ENCODE measurements at places on chromosomes 1 and 21.

DNA sequence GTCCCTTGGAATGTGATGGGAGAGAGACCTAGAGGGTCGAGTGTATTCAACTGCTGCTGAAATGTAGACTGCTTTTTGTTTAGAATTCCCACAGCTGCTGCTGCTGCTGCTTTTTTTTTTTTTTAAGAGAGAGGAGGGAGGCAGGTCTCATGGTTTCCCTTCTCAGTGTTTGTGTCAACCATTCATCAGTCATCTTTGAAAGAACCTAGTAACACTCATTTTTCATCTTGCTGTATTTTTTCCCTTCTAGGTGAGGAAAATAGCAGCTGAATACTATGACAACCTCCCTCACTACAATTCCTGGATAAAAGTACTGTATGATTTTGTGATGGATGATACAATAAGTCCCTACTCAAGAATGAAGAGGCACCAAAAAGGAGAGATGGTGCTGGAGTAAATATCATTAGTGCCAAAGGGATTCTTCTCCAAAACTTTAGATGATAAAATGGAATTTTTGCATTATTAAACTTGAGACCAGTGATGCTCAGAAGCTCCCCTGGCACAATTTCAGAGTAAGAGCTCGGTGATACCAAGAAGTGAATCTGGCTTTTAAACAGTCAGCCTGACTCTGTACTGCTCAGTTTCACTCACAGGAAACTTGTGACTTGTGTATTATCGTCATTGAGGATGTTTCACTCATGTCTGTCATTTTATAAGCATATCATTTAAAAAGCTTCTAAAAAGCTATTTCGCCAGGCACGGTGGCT, 9.2 kb downstream of the DEGS1 start:
- no peak for DNase-seq

- DNase-seq = peak; percentile 85
Measured at GRCh38 chr1:226764533-226764932, 25.5 kb upstream of the ITPKB start.

GRCh38 chr1:229848752-229849677, 218.0 kb upstream of the GALNT2 start:
- no peak for DNase-seq

GRCh38 chr1:200558866-200559459, 61.6 kb downstream of the KIF14 start:
- no peak for DNase-seq

DNA sequence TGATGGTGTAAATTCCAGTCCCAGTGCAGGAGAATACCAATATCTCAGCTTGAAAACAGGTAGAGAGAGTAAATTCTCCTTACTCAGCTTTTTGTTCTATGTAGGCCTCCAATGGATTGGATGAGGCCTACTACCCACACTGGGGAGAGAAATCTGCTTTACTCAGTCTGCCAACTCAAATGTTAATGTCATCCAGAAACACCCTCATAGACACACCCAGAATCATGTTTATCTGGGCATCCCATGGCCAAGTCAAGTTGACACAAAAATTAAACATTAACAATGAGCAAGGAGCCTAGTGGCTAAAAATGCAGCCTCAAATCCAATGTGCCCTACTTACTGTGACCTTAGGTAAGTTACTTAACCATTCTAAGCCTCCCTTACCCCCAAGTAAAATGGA, 6.9 kb upstream of the HLX start:
- no peak for DNase-seq

DNA sequence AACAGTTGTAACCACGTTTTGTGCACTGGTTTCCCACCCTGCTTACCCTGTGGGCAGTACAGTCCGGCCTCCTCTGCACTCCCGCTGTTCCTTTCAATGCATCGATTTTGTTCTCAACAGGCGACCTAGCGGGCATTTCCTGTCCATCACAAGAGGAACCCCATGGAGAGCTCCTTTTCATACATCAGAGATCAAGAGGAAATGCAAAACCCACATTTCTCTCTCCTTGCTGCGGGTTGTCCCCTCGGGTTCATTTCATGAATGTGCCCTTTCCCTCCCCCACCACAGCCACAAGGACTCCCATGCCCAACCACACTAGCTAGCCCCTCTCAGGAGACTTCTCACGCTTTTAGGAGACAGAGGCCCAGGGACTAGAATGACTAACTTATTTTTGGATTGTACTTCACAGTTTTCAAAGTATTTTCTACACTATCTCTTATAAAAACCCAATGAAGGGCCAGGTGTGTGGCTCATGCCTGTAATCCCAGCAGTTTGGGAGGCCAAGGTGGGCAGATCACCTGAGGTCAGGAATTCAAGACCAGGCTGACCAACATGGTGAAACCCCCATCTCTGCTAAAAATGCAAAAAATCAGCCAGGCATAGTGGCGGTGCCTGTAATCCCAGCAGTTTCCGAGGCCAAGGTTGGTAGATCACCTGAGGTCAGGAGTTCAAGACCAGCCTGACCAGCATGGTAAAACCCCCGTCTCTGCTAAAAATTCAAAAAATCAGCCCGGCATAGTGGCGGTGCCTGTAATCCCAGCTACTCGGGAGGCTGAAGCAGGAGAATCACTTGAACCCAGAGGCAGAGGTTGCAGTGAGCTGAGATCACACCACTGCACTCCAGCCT, 18.4 kb downstream of the ATP1A4 start:
- DNase-seq = peak; percentile 45

GRCh38 chr1:221097479-221098281, 218.4 kb downstream of the HLX start:
- DNase-seq = no peak

DNA sequence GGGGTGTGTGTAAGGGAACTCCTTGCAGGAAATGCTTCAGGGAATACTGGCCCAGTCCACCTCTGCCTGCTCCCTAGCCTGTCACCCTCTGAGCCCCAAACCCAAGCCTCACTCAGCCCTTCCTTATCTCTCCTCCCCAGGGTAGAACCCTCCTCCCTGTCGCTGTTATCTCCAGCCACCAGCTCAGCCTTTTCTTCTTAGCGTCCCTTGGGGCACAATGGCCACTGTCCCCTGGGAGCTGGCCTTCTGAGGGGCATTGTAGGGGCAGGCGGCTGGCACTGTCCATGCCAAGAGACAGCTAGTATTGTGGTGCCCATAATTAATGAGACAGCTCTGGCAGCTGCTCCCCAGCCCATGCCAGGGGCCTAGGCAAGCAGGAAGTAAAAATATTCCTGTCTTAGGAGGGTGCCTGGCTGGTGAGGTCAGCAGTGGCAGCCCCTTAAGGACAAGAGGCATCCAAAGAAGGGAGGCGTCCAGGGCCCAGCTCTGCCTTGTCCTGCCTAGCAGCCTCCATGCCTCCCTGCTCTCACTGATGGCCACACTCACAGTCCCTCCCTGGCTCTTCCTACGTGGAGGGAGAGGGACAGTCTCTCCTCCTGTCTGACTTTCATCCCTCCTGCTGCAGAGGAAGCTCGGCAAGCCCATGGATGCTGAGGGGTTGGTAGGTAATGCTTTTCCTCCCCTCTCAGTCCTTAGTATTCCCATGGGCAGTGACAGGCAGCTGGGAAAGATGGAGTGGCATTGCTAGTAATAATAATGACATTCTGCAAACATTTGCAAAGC, 37.5 kb downstream of the KCNQ4 start:
- DNase-seq = no peak

- DNase-seq = no peak
Measured at GRCh38 chr1:17833661-17834501, 78.7 kb downstream of the ACTL8 start.

- no peak for DNase-seq
Measured at GRCh38 chr1:98196012-98196411, 275.2 kb upstream of the DPYD start.

DNA sequence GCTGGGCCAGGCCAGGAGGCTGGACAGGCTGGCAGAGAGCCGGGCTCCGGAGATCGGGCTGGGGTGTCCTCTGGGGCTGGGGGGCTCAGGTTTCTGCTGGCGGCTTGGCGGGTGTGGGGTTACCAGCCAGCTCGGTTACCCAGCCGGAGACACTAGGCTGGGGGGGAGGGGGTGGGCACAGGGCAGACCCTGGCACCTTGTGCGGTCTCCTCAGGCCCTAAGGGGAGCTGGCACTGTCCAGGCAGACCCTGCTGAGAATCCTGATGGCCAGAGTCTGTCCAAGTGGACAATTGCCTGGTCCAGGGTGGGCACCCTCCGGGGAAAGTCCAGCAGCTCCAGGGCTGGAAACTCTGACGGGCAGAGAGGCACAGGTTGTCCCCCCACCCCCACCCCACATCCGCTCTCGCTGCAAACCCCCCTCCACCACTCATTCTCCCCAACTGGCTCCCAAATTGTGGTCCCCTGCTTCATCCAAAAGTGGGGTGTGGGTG, 6.7 kb downstream of the ZBTB7B start:
- no peak for DNase-seq

All from GM12864 (cell line).